Activated CD4-positive, alpha-beta T cell treated with anti-CD3 and anti-CD28 coated beads, Interleukin-2, amount 50 U/mL, for 48 hours (primary cell): ENCODE measurements at places on chromosomes 3 and 15.

DNA sequence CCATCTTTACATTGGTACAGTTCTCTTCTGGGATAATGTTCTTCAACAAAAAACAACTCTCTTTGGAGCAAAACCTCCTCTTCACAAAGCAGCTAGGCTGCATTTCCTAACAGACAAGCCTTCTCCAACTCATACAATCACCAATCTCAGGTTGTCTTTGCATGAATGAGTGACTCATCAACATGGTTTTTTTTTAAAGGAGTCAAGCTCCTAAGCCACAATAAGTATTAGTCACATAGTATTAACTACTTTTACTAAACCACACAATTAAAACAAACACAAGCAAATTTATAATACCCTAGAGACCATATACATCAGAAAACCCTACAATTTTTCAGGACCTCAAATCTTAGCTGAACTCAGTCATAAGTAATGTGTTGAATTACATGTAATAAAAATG, 137.4 kb downstream of the TBC1D5 start:
- DNase-seq: no peak

DNA sequence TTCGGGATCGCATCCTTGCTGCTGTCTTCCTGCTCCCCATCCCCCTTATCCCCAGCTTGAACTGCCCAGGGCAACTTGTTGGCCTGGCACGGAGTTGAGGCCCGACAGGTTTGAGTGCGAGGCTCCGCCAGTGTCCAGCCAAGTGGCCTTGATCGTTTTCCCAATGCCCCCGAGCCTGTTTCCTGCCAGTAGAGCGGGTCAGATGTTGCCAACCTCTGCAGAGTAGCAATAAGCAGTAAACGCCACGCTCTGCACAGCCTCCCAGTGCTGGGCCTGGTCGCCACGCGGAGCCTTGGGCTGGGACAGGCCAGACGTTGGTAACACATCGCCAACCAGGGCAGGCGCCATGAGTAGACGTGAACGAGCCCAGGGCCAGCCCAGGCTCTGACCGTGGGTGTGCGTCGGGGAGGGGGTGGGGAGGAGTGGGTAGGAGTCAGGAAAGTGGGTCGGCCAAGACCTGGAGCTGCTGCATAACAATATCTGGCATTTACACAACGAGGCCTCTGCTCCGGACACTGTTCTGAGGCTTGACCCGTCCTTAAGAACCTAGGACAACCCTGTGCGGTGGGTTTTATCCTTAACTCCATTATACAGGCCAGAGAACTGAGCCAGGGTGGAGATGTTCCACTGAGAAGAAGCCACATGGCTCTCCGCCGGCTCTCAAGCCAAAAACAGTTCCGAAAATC, 444 bp upstream of the ABHD14A start:
- no peak for DNase-seq

DNA sequence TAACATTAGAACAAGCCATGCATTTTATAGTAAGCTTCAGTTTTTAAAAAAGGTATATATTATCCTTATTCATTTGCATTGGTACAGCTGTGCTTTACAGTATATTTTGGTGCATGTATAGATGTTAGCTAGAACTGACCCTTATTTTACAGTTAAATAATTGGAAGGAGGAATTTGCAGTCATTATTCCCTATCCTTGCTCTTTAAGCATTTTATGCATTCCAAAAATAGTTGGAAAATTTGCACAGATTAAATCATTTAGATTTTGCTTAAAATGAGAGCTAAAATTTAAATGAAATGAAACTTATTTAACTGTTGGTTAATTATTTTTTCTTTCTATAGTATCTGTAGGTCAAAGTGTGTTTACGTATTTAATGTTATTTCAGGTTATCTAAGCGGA, 667.1 kb downstream of the NAALADL2 start:
- DNase-seq: no peak

DNA sequence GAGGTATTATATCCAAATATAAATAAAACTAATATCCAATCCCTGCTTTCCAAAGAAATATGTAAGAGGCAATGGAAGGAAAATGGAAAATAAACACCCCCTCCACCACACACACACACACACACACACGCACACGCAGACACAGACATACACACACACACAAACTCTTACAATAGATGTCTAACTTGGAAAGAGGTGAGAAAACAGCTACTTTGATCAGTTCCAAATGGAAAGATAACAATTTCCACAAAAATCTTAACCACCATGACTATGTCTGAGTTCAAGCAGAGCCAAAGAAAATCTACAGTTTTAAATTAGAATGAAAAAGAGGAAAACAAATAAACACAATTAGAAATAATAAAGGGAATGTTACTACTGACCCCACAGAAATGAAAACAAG, 285.3 kb upstream of the TGFBR2 start:
- no peak for DNase-seq

DNA sequence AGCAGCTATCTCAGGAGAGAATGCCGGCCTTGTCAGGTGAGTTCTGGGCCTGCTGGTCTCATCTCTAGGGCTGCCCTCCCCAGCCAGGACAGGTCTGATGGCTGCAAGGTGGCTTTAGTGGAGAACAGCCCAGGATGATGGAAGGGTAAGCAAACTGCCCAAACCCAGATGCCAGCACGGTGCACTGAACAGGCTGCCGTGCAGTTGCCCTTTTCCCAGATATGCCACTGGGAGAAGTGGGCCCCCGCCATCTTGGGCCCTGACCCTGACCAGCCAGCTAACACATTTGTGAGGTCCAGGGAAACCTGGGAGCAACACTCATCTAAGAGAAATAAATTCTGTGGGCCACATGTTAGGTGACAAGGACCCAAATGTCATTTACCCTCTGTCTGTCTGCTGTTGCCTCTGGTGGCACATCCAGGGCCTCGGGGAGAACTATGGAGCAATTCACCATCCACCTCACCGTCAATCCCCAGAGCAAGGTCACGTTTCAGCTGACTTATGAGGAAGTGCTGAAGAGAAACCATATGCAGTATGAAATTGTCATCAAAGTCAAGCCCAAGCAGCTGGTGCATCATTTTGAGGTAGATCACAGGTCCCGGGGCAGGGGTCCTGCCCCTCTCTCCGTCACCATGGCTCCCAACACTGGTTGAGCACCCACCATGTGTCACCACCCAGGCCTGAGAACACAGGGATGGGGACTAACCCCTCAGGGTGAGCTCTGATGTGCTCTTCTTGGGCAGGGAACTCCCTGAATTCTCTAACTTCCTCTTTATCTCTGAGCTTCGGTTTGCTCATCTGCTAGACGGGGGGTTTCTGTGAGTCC, 1.8 kb downstream of the ITIH1 start:
- DNase-seq: no peak

- no peak for DNase-seq
These were observed 55.7 kb downstream of the PTPRG start for GRCh38 chr3:61617041-61617440.

DNA sequence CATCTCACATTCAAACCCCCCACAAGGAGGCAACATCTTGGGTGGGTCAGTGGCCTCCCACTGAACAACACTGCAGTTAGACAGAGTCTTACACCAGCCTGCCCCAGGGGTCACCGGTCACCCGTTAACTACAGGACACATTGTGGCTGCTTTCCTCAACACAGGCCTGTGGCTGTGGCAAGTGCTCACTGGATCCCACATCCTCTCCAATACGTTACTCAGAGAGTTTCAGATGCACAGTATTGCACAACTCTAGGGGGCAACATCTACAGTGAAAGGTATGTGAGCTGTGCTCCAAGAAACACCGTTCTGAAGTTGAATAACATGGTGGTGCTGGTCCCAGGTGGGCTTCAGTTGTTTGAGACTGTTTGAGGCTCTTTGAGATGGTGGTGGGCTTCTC, 41.0 kb downstream of the CTDSPL start:
- no peak for DNase-seq

- DNase-seq: no peak
These were observed 928.9 kb upstream of the NR2F2 start for GRCh38 chr15:95401587-95401986.

GRCh38 chr3:6716420-6716819, 144.5 kb upstream of the GRM7 start:
- DNase-seq: no peak

- no peak for DNase-seq
These were observed 97.1 kb downstream of the TMEM108 start for GRCh38 chr3:133135306-133135705.
